ENCODE measurements at places on chromosomes 2 and 18. TPM values are rescaled to one million over a fixed set of nuclear protein-coding genes. Genes with fewer than 3 reads are reported as not detected.

GRCh38 chr2:114857196-114857595 lies 414.8 kb downstream of the DPP10 start:
- DNase-seq = no peak

GRCh38 chr18:37390687-37391086 lies 174.9 kb downstream of the CELF4 start:
- DNase-seq = no peak

DNA sequence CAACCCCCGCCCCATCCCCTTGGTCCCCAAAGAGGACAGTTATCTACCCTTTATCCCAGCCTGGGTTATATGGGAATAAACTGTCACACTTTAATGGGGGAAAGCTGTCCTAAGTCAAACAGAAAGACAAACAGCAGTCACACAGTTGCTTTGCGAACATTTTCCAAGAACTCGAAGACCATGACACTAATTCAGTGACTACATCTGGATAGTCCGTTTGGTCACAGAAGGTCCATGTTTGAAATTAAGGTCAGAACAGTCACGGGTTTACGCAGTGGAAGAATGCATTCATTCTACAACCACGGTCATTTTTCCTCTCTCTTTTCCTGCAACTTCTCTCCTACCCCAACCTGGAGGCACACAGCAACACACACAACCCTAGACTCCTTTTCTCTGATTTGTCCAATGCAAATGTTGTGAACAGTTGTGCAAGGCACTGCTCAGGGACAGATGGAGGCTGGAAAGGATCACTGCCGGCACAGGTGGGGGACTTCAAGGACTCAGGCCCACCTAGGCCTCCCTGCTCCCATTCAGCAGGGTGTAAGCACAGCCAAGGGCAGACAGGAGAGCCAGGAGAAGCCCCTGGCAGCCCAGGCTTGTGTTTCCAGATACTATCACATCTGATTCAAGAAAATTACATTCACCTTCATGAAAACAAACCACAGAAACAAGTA lies 39.9 kb downstream of the ZNF516 start:
- DNase-seq = no peak

GRCh38 chr2:229088966-229089700 lies 182.0 kb downstream of the PID1 start:
- no peak for DNase-seq

GRCh38 chr2:45014016-45014702 lies 4.9 kb upstream of the SIX2 start:
- no peak for DNase-seq

DNA sequence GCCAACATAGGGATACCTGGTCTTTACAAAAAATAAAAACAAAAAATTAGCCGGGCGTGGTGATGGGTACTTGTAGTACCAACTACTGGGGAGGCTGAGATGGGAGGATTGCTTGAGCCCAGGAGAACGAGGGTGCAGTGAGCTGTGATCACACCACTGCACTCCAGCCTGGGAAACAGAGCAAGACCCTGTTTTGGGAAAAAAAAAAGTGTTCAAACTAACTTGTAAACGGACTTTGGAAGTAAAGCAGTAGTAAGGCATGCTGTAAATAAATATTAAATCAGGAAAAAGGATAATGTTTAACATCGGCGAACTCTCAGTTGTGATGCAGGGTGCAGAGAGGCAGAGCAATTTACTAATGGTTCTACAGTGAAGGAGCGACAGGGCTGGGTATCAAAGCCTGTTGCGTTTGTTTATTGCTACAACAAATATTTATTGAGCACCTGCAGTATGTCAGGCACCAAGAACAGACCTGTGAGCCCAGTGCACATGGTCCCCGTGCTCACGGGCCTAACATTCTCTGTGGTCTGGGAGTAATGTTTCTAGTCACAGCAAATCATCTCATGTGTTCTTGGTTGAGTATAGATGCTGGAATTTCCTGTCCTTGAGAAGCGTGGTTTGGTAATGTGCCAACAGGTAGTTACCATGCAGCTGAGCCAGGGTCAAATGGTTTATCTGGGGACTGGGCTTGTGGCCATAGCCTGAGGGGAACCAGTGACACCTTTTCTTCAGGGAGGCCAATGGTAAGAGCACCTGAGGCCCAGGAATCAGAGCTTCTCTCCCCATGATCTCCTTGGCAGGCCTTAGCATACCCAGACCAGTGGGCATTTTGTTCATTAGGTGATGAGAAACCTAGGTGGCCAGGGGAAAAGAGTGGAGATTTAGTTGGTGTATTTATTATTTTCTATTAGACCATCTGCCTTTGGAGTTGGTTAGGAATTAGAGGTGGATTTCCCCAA lies 27.9 kb upstream of the GREB1 start:
- DNase-seq = no peak

GRCh38 chr2:38207168-38207567 lies 131.2 kb upstream of the CYP1B1 start:
- DNase-seq = no peak

DNA sequence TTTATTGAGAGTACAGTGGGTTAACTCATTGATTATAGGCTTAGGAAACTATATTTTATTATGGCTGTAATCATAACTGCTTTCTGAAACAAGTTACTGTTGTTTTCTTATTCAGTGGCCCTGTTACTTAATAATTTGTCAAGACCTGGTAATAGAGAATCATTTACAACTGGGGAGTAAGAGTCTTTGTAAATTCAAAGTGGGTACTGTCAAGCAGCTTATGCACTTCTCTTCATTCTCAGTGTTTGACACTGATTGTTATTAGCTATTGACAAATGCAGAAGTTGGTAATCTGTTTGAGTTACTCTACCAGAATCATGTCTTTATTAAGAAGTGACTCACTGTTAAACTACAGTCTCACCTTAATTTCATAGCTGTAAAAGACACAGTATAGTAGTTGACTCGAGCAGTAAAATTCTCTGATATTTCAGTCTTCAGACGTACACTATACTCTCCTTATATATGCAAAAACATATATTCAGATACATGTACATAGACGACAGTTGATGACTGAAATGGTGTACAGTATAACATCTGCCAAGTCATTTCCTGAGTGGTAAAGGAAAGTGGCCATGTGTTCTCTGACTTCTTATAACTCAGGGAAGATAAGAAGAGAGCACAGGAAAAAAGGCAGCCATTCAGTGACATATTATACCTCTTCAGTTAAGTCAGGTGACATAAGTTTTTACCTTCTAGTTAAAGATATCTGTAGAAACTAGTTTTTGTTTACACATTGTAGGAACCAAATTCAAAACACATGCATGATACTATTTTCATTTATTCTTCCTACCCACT lies 36.0 kb upstream of the TTC27 start:
- DNase-seq = no peak

GRCh38 chr2:164808776-164809175 lies 32.8 kb downstream of the COBLL1 start:
- no peak for DNase-seq

DNA sequence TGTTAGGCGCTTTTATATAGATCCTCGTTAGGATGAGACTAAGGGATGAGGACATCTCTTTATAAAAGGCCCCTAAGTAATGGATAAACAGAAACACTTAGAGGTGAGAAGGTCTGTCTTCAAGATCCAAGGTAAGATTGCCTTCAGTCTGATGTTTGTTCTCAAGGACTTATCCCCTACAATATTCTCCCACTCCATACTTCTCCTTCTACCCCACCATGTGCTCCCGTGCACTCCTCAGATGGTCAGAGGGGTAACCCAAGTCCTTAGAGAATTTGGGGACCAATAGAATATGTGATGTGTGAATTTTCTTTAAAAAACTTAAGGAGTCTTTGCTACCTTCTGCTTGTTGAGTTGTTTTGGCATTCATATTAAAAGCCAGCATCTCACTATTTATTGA lies 23.1 kb downstream of the FOSL2 start:
- no peak for DNase-seq

GRCh38 chr2:169717691-169718063 lies 16.0 kb upstream of the KLHL23 start:
- DNase-seq = no peak

DNA sequence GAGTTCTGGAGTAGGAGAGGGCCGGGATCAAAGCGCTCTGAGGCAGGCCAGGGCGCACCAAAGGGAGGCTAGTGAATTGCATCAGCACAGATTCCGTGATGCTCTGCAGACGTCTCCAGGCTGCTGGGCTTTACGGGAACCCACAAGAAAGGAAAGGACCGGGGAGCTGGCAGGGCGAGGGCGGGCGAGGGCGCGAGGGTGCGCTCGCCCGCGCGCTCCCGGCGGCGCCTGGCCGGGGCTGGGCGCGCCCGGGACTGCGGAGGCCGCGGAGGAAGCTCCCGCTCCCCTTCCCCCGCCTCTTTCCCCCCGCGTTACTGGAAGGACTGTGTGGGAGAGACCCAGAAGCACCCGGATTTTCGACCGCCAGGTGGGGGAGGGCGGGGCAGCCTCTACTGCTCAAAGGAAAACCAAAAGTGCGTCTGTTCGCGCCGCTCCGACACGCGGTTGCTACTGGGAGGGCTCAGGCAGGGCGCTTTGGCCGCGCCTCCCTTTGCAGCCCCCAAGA lies 2.4 kb upstream of the FOSL2 start:
- DNase-seq = peak; percentile 96

DNA sequence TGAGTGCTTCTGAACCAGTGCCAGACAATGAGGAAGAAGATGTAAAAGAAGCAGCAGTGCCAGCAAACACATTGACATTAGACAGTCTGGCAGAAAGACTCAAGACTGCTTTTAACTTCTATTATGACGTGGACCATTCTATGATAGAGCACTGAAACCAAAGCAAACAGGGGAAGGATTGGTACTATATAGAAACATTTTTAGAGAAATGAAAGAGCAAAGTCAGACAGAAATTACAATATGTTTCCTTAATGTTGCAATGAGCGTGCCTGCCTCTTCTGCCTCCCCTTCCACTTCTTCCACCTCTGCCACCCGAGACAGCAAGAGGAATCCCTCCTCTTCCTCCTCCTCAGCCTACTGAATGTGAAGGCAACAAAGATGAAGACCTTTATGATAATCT lies 39.7 kb downstream of the DHX57 start:
- no peak for DNase-seq

DNA sequence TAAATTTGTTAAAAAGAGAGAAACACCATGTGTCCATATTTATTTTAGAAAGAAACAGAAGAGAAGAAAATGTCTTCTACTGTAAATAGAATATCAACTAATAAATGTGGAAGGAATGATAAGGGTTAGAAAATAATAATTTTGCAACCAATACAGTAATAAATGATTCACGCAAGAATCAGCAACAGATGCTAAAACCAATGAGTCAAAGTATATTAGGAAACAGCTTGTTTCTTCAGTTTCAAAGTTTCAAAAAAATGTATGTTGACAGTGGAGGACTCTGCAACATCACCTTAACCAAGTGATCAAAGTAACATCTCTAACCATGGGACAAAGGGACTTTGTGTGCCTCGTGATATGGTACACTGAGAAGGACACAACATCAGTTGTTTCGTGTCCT lies 147.0 kb downstream of the TWIST2 start:
- no peak for DNase-seq

DNA sequence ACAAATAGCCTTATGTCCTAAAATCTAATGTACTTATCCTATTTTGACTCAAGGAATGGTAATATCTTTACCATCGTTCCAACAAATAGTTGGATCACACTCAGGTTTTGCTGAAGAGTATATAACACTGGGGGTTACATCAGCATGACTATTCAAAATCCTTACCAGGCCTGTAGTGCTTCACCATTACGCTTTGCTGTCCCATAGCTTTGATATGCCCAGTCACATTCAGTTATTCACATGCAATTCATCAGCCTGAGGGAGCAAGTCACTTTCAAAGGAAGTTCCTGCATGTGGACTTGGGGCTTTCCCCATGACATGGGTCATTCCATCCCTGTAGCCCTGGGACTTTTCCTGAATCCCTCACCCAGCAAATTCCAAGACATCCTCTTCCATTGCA lies 39.6 kb downstream of the FTCDNL1 start:
- no peak for DNase-seq

The MROH2A gene
- polyA plus RNA-seq = not detected

The SERPINB2 gene
- polyA plus RNA-seq = not detected

The NEU4 gene
- 1.3 TPM for polyA plus RNA-seq

The TBR1 gene
- not detected for polyA plus RNA-seq

The SERPINB13 gene
- not detected for polyA plus RNA-seq

The SMYD1 gene
- polyA plus RNA-seq = under 0.01 TPM

The CHRNG gene
- not detected for polyA plus RNA-seq

The ANKRD30B gene
- polyA plus RNA-seq = 0.64 TPM

The FAM110C gene
- 3.9 TPM for polyA plus RNA-seq

The TP53I3 gene
- polyA plus RNA-seq = 50.0 TPM

The AFF3 gene
- 1.1 TPM for polyA plus RNA-seq

The PLEK gene
- 7.4 TPM for polyA plus RNA-seq

The LRP1B gene
- 0.84 TPM for polyA plus RNA-seq

The RAPGEF4 gene
- 24.8 TPM for polyA plus RNA-seq

The SP9 gene
- polyA plus RNA-seq = not detected

The IL36G gene
- polyA plus RNA-seq = not detected

The NOL4 gene
- polyA plus RNA-seq = 2.1 TPM

The GPR45 gene
- not detected for polyA plus RNA-seq

The SLC11A1 gene
- 6.3 TPM for polyA plus RNA-seq

The PPM1B gene
- polyA plus RNA-seq = 13.4 TPM
